Stimulated activated CD8-positive, alpha-beta memory T cell treated with anti-CD3 and anti-CD28 coated beads, Interleukin-4, amount 100 ng/mL, for 1 hour (primary cell): ENCODE measurements at places on chromosomes 5 and 9.

DNA sequence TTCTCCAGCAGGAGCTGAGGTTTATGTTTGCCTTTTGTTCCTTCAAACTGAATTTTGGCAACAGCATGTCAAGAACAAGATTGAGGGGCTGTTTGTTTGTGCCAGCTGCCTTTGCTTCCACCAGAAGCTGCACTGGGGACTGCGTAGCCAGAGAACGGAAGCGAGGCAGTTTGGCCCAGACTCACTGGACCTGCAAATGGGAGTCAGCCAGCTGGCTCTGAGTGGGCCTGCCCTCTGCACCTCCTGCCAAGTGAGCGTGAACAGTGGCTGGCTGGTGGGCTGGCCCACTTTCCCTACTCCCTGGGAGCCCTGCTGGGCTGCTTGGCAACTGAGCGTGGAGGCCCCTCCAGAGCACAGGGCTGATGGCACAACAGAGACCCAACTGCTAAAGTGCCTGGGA is 111.6 kb downstream of the GALNT10 start:
- no peak for DNase-seq

DNA sequence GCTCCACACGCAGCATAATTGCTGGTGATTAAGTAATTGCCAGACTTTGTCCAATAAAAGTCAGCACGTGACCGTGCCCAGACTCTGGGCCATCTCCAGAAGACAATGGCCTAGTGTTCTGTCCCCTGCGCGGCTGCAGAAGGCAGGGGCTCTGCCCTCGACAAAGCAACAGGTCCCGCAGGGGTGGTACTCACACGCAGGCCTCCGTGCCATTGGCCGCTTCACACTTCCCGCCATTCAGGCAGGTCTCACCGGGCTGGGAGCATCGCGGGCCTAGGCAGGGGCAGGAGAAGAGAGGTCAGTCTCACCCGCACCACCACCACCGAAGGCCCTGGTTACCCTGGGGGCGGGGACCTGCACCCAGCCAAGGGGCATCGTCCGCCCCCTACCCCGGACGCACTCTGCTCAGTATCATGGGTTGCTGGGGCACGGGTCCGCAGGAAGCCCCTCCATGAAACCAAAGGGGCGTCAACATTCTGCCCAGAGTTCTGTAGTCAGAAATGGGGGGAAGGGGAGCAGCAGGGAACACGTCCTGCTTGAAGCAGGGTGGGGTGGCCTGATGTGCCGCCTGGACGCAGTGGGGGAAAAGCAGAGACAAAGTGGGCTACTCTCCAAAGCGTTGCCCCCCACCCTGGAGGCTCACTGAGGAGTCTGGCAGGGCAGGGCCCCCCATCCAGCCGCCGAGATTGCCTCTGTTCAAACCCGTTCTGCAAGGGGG is 1.9 kb downstream of the NOTCH1 start:
- no peak for DNase-seq

DNA sequence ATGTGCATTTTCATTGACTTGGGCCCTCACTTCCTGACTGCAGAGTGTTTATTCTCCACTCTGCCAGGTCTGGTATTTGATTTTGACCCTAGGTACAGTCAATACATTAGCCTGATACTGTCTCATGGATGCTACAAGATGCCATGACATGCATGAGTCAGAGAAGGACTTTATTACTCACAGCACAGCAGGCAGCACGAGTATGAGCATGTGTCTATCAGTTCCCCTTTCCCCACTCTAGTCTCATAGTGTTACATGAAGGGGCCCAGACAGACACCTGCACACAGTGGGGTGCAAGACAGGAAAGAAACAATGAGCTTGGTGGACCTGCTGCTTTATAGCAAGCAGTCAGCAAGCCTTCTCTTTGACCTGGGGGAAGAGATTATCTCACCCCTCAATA is 19.6 kb downstream of the ITGA2 start:
- no peak for DNase-seq

GRCh38 chr5:32283539-32284377 is 29.0 kb downstream of the MTMR12 start:
- no peak for DNase-seq

DNA sequence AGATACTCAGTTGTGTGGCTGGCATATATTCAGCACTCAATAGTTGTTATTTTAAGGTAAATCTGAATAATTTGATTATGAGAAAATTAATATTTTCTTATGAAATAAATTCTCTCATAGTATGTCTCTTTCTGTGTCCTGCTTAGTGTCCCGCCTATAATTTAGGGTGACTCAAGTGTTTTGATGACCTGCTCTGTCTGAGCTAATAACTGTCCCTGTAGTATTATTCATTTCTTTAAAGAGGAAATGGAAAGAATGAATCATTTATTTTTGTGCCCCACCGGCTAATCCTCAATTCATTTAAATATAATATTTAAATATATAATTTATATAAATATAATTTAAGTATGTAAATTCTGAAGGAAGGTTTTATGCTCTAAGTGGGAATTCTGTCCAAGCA is 4.1 kb downstream of the SLC1A1 start:
- DNase-seq: no peak

DNA sequence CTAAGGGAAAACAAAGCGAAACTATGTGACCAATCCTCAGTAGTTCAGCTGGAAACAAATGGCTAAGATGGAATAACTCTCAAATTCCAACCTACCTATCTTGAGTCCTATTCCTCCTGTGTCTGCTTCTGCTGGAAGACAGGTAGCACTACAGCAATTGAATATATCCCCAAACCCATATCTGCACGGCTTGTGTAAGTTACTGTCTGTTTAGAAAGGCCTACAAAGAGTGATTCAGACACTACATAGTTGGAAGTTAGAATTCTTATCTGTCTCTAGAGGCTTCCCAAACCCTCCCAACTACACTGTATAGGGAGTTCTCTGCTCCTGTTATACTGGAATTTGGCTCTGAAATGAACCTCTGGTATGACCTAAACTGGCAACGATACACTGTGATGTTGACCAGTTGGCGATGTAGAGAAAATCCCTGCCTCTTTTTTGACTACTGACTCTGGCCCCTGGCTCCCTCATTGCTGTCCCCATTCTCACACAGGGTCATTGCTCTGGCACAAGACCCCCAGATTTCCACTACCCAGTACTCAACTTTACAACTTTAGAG is 22.6 kb upstream of the NADK2 start:
- DNase-seq: no peak

- DNase-seq: no peak
These were observed 82.7 kb downstream of the SFXN1 start for GRCh38 chr5:175561085-175561484.

DNA sequence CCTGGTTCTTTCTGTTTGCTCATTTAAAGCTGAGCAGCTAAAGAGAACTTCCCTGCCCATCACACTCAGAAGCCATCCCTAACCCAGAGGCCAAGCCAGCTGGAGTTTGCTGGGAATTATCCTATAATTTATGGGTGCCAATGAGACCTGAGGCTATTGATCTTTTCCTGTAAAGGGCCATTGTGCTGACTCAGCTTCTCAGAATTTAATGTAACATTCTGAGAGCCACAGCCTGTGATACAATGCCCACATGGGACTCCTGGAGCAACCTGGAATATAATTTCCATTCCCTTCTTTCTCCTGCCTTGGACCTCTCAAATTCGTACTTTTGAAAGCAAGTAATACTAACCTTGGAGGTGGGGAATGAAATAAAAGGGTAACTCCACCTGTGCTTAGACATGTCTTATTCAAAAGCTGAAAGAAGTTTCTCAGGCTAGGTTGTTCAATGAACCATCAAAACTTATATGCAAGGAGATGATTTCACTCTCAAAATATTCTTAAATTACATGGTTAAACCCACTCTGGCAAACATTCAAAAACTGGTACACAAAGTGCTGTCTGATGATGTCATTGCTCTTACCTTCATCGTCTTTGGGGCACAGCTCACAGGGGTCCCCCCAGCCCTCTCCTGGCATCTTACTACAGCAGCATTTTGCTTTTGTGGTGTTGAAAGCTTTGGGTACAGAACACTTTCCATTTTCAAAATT is 206.7 kb downstream of the SLC12A2 start:
- no peak for DNase-seq

GRCh38 chr5:133509742-133510079 is 102.6 kb downstream of the FSTL4 start:
- no peak for DNase-seq

DNA sequence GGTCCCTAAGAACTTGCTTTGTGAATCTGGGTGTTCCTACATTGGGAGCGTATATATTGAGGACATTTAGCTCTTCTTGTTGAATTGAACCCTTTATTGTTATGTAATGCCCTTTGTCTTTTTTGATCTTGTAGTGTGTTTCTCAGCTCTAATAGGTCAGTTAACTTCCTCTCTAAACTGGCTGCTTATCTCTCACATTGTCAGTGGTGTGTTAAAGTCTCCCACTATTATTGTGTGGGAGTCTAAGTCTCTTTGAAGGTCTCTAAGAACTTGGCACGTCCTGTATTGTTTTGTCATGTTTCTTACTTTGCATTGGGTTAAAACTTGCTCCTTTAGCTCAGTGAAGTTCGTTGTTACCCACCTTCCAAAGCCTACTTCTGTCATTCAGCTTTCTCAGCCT is 36.2 kb downstream of the RIC1 start:
- DNase-seq: no peak

- DNase-seq: no peak
These were observed 1.5 kb downstream of the KLF9 start for GRCh38 chr9:70412832-70413463.

- DNase-seq: no peak
These were observed 384.0 kb upstream of the IRX4 start for GRCh38 chr5:2266641-2267240.

DNA sequence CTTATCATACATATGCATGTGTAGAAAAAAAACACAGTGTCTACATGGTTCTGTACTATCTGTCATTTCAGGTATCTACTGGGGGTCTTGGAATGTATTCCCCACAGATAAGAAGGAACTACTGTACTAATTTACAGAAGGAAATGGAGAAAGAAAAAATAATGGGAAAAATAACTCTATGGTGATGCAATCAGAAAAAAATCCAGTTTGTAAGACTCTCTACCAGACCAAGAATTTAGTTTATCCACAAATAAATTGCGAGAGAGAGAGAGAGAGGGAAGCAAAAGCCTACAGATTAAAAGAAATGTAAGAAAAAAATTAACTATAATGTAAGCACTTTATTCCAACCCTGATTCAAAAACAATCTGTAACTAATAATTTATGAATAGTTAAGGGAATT is 708.6 kb upstream of the ZNF608 start:
- no peak for DNase-seq

- DNase-seq: no peak
These were observed 94.2 kb downstream of the PPIC start for GRCh38 chr5:122942164-122942914.

DNA sequence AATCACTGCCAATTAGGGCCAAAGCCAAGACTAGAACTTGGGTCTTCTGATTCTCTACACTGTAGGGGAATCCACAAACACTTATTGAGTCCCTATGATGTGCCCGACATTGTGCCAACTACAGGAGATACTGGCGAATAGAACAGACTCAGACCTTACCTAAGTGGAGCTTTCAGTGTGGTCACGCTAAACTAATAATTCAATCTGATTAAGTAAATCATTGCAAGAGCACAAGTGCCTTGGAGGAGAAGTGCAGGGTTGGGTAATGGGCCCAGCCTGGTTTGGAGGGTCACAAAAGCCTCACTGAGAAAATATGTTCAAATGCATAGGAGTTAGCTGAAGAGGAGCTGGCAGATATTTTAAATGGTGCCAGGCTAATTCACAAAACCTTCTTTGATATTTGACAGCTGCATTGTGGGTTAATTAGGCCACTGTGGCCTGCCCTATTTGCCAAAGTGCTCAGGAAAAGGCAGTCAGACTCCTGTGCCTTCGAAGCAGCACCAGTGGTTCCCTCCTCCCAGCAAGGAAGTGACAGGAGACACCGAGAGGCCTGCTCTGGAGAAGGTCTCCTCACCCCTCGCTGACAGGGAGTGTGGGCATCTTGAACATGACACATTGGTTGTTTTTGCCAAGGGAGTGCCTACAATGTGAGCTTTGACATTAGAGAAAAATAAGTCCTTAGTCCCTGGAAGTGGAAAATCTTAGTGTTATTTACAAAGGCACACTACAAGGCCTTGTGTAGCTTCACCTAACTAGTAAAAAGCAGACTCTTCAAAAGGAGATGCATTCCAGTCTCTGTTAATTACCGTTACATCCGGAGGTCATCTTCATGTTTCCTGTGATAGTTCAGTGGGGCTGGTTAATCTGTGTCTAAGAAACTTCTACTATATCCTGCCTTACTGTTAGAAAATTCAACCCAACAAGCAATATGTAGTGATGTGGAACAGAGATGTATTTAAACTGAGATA is 24.1 kb upstream of the TRAF1 start:
- no peak for DNase-seq

DNA sequence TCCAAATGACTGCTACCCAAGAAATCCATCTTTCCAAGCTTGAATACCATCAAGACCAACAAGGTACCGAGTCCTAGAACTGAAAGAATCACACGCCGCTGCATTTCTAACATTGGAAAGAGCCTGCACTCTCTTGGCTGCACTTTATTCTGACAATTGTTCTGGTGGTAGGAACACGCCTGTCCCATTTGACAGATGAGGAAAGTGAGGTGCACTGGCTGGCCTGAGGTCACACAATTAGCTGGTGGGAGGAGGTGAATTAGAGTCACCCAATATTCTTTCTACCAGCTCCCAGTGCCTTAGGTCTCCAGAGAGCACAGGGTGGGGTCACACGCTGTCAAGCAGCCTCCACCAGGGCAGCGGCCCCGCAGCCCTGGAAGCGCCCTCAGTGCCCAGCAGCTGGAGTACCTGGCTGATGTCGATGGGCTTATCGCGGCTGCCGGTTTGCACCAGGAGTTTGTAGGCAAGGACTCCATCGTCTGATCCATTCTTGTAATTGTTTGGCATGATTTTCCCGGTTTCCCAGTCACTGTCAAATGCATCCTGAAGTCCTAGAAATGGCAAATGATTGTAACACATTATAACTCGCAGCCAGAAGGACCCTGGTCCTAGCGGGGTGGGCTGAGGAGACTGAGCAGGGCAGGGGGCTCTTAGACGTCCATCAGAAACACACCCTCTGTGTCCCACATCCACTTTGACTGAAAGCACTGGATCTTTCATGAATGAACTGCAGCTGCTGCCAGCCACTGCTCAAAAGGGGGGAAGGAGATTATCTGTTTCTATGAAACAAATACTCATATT is 55.1 kb downstream of the PTCH1 start:
- no peak for DNase-seq

- DNase-seq: no peak
These were observed 5.5 kb downstream of the NOL6 start for GRCh38 chr9:33468215-33468730.

GRCh38 chr5:83711982-83712601 is 8.6 kb downstream of the HAPLN1 start:
- no peak for DNase-seq

DNA sequence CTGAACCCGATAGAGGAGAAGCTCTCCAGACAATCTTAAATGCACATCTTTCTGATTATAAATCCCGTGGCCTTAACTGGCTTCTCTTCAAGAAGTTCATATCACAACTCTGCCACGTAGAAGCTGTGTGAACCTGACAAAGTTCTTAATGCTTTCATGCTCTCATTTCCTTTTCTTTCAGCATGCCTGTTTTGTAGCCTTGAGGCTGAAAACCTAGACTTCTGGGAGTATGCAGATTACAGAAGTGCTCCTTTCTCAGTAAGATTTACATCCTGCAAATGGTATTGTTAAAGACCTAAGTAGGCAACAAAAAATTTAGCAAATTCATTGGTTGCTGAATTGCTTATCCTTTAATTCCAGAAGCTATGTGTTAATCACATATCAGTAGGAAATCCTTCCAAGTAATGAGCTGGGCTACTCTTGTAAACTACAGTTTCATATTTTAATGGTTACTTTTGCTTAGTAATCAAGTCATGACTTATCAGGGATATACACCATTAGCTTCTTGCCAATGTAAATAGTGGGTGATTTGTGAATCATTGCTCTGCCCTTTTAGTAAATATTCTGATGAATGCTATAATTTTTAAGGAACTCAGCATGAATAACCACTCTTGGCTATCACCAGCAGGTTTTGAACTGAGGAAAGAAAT is 334.7 kb downstream of the FBXL7 start:
- no peak for DNase-seq
